ENCODE measurements at places on chromosomes 2 and 18.

GRCh38 chr2:69585855-69586555, 57.5 kb downstream of the AAK1 start:
- DNase-seq = no peak

GRCh38 chr2:178811901-178812300, 4.7 kb upstream of the TTN start:
- DNase-seq = no peak

- DNase-seq = no peak
Observed at GRCh38 chr2:162099836-162100235, 25.8 kb upstream of the DPP4 start.

DNA sequence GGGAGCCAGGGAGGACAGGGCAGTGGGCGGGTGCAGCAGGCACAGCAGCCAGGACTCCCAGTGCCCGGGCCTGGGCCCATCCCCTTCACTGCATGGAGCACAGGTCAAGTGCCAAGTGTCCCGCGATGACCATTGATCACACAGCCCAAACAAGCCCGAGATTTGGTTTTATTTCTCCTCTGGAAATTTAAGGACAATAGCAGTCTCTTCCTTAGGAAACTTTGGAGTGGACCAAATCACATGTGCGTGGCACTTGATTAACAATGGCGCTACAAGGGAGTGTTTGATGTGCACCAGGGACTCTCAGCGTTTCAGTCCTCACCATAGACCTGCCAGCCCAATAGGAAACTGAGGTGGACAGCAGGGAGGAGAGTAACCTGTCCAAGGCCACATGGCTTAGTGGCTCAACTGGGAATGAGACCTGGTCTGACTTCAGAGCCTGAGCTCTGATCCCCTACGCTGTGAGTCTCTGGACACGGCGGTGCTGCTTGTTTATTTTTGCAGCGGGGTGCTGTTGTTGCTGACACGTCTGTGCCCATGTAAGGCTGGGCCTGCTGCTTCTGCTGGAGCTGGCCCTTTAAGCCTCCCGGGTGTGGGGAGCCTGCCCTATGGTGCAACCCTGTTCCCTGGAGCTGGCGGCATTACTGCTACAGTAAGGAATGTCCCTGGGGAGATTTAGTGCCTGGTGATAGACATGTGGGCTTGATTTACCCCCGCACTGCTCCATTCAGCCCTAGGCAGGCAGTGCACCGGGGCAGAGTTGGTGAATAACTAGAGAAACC, 194.2 kb downstream of the INHBB start:
- DNase-seq = no peak

DNA sequence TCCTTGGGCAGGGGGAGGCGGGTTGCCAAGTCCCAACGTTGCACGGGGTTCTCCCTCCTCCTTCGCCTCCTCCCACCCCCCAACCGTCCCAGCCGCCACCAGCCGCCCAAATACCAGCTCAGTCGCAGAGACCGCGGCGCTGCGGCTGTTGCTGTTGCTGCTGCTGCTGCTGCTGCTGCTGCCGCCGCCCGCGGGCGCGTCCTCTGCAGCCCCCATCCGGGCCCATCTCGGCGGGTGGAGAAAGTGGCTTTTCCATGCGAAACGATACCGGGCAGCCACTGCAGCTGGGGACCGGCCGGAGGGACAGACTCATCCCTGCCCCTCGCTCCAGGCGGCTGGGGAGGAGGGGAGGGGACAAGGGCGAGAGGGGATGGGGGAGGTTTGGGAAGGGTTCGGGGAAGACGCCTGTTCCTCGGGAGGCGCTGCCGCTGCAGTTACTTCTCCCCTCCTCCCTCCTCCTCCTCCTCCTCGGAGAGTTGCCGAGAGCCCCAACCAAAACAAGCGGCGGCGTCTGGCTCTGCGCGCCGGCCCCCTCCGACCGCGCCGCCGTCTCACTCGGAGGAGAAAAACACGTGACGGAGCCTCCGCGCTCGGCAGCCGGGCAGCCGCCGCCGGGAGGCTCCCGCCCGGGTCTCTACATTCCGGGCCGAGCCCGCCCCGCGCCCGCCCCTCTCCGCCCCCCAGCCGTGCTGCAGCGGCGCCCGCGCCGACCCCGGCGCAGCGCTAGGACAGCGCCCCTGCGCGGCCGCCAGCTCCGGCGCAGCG, at the start of gene IRS1:
Gene IRS1, minus strand, starts transcription at position 610 of the 765 bp plus-strand sequence. CDS start 1,082 bp downstream, outside the sequence.
- DNase-seq = peak; percentile 65
